ENCODE measurements at places on chromosomes 6 and 20.

DNA sequence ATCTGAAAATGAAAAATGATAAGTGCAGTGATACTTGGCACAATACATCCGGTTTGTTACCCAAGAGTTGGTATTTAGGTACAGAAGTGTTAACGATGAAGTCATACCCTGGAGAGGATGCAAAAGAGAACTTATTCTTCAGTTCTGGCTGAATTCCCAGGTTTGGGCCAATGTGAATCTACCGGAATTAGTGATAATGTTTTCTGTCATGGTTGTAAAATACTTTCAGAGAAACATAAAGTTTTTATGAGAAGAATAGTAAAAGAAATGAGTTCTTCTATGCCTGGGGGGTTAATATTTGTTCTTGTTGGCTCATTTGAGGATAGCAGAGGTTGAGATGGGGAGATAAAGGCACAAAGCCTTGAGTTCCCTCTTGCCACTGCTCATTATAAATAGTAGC, 509.9 kb upstream of the POU3F2 start:
- DNase-seq, result no peak

DNA sequence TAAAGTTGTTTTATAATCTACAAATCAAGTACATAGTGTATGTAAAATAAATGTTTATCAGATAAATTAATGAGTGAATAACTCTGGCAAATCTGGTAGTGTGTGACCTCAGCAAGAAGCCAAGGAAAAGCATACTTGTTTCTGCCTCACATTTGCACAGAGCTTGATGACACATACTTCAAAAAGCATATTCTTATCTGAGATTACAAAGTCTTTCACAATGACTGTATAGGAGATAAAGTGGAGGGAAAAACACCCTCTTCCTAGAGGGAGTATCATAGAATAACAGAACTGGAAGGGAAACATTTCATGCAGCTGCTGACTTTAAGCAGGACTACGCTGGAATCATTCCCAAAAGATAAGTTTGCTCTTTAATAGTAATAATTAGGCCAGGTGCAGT, 28.1 kb upstream of the AKAP7 start:
- no peak for DNase-seq

- DNase-seq, result no peak
Measured at GRCh38 chr20:62733891-62734290, 25.3 kb downstream of the NTSR1 start.

GRCh38 chr6:45922728-45923351, 92.8 kb downstream of the CLIC5 start:
- no peak for DNase-seq

- no peak for DNase-seq
Measured at GRCh38 chr20:7085467-7085866, 318.0 kb downstream of the BMP2 start.

DNA sequence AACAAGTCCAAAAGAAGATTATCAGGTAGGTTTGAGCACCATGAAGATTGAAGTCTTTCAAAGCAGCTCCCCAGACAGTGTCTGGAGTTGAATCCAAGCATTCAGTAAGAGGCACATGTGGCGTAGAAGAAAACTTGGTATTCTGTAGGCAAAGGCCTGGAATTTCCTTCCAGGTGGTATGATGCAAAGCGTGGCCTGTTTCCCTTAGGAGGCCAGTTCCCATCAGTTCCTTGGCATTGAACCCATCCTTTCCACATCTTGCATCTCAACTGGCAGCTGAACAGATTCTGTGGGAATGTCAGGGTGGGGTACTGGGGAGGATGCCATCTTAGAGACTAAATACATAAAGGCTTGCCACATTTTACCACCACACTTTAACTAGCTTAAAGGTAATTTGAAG, 516.0 kb downstream of the BTBD3 start:
- DNase-seq, result no peak

DNA sequence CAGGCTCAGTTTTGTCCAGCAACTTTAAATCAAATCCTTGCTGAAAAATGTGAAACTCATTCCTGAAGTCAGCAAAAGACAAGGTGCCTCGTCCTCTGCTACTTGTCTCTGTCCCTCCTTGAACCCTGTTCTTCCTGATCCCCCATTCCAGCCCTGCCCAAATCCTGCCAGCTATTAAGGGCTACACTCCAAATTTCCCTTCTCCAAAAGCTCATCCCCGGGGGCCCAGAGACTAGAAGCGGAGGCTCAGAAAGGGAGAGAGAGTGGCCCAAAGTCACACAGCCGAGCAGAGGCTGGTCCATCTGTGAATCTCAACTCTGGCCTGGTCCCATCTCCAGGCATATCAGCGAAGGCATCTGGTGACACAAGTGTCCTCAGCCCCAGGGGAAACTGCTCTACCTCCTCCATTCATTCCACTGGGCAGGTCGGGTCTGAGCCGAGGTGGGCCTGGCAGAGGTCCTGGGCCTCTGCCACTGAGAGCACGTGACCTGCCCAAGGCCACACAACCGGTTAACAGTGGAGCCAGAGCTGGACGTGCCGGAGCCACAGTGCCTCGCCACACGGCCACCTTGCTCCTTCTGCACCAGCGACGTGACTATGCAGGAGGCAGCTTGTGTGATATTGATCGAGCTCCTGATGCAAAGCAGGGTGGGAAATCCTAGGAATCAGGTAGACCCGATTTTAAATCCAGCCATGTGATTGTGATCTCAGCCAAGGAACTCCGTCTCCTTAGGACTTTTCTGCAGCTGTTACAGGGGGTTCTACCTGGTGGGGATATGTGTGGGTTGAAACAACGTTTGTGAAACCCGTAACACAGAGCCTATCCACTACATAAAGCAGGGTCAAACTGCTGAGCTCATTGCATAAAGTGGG, 28.6 kb downstream of the NOL4L start:
- no peak for DNase-seq

DNA sequence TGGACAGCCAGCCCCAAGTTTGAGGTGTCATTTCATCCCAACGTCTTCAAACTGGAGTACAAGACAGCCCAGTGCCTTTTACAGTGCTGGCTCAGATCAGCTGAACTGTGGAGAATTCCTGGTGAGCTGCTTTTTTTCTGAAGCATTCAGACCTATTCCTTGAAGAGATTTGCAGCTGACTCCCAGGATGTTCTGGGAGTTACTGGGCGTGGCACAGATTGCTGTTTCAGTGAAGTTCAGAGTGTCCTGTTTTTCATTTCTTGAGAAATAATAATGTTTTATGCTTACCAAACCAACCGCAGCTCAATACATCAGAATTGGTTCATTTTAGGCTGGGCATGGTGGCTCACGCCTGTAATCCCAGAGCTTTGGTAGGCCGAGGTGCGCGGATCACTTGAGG, 33.4 kb upstream of the SRPK1 start:
- no peak for DNase-seq

DNA sequence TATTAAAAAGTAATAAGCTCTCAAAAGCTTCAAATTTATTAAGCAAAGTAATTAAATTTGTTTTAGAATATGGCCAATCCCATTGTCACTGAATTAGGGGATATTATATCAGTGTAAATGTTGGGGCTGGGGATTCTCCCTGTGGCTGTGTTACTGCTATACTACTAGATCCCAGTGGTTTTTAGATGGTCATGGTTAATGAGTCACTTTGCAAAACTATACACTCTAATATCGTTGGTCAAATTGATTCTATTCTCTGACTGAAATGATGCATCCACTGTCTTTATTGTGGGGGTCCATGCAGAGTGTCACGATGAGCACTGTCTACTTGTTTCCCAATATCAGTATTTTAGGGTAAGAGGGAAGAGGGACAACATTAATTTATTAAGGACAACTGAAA, 336.9 kb upstream of the PREP start:
- DNase-seq, result no peak

- DNase-seq, result no peak
Measured at GRCh38 chr6:11532097-11532496, 5.5 kb upstream of the TMEM170B start.

DNA sequence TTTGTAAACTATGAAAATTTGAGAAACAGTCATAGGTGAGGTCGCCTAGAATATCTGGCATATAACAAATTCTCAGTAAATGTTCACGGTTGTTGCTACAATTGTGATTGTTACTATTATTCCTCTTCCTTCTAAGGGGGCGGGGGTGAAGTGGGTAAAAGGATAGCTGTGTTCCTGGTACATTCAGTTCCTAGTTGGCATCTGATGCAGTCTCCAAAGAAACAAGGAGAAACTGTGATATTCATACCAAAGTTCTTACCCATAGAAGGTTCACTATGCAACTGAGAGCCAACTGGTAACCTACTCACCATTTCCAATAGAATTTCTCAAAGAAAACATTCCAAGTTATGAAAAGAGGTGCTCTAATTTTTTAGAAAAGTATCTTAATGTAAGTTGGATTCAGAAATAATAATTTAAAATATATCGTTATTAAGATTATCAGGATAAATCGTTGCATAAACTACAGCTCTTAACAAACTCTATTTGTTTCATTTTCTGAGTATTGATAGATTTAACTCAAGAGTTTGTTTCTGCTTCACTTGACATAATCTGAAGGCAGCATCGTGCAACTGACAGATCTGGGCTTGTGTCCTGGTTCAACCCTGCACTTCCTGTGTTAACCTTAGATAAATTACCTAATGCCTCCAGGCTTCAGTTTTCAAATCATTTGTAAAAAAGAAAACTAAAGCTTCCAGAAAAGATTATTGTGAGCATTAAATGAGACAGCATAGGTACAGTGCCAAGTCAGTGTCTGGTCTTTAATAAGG, 13.3 kb upstream of the MAP7 start:
- DNase-seq, result no peak

DNA sequence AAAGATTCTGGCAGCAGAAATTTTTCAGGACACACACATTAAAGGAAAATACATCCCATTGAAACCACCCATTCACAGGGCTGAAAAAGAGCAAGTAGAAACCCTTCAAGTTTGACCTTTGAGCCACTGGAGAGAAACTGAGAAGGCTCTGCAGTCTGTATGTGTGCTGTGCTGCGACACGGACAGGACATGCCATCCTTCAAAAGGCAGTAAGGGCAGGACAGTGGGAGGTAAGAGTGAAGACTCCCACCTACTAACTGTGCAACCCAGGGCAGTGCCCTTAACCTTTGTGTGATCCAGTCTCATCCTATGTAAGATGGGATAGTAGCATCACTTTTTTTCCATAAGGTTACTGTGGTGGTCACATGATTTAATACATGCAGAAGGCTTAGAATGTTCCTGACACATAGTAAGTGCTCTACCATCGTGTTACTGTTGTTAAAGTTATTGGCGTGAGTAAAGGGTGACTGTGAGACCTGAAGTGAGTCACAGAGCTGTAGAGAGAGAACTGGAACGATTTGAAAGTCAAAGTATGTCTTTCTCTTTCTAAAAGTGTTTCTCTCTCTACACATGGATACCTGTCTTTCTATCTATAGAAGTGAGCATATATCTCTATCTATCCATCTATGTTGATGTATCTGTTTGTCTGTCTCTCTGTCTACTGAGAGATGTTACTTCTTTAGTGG, 153.7 kb upstream of the OLIG3 start:
- DNase-seq, result no peak

- no peak for DNase-seq
Measured at GRCh38 chr20:45402946-45403345, 5.1 kb upstream of the DBNDD2 start.

- DNase-seq, result no peak
Measured at GRCh38 chr6:138007014-138007472, 100.2 kb downstream of the PERP start.

GRCh38 chr6:42819803-42820511, 38.1 kb downstream of the BICRAL start:
- DNase-seq, result no peak

DNA sequence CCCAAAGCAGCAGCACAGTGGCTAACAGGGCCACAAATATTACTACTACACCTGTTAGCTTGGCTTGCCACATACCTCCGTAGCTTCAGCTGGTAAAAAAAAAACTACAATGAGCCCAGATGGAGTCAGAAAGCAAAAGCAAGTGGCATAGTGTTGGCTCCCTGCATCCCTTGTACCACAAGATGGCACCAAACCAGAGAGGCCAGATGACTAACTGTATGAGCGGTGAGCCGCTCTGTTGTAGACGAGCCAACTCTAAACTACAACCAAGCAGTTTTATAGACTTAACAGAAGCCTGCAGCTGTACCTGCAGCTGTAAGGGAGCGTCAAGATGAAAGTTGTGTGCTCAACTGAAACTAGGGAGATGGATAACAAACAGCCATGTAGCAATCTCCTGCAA, 84.5 kb upstream of the MCHR2 start:
- no peak for DNase-seq

GRCh38 chr6:67736816-67737215, 898.3 kb upstream of the ADGRB3 start:
- DNase-seq, result no peak

DNA sequence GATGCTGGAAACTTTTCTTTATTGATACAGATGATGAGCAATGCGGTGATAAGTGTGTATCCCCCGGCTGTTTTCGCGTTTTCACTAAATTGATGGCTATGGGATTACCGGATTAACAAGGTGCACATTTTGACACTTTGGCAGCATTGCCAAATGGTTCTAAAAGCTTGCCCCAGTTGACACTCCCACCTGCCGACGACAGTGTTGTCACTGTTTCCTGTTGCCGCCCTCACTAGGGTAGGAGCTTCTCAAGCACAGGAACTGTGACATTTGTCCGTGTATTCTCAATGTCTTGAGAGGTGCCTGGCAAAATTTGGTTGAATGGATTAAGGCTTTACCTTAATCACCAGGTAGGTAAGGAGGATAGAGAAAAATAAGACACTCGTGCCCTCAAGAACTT, 9.8 kb upstream of the MAPK13 start:
- DNase-seq, result peak; percentile 83

DNA sequence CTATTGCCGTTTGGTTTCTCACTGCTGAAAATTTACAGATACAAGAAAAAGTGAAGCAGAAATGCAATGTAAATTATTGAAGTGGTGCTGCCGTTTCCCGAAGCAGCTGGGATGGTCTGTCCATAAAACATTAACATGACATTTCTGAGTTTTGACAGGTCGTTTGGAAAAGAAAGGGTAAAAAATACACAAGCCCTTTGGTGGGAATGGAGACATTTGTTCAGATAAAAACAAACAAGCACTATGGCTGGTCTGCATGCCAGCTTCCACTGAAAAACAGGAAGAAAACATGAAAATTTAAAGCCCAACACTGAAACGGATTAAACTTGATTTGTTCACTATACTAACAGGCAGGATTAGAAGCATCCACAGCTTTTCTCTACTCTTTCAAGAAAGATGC, 155.2 kb downstream of the FRK start:
- no peak for DNase-seq

DNA sequence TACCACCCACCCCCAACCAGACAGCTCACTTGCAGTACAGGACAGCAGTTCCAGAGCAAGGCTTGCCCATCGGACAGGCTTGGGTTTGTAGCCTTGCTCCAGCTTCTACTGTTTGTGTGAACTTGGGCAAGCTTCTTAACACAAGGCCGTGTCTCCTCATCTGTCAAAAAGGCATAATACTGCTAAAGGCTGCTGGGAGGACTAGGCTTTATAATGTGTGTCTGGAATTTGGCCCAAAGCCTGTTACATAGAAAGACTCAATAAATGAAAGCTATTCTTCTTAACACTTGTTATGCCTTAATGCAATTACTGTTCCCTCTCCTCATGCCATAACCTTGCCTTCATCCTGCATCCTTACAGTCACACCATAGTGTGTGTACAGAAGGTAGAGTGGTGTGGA, 43.4 kb downstream of the LYRM4 start:
- DNase-seq, result no peak

DNA sequence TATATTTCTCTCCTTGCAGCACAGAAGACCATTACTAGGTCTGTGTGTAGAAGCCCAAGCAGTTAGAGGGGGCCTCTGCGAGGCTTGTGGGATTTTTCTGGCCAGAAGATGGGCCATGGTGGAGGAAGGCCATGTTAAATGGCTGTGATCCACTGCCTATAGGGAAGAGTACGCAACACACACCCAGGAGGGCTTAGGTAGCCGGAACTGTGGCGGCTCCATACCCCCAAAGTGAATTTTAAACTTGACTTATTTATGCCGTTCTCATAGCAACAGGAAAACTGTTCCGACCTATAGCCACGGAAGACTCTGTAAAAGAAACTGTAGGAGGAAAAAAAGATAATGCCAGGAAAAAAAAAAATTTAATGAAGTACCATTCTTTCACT, 69.5 kb downstream of the SLX4IP start:
- no peak for DNase-seq
